ENCODE measurements at places on chromosomes 2 and 18. TPM values are rescaled to one million over a fixed set of nuclear protein-coding genes. Genes with fewer than 3 reads are reported as not detected.
A peak's percentile ranks its signal among the peaks of the same experiment; 100 is the strongest.

The MLPH gene
- total RNA-seq: 0.40 TPM

- no peak overlapping the region for H3K27ac ChIP-seq
- no peak overlapping the region for H3K4me3 ChIP-seq
- no peak for DNase-seq
- H3K27me3 ChIP-seq: no peaks in the 10 kb centered on the region
- H3K36me3 ChIP-seq: no peaks in the 10 kb centered on the region
Observed at GRCh38 chr2:191489177-191489576, 188.8 kb upstream of the NABP1 start.

The M1AP gene
- not detected for total RNA-seq

- no peaks in the 10 kb centered on the region for H3K27me3 ChIP-seq
- no peak for DNase-seq
- no peak overlapping the region for H3K27ac ChIP-seq
- no peak overlapping the region for H3K4me3 ChIP-seq
- no peaks in the 10 kb centered on the region for H3K36me3 ChIP-seq
- H3K4me1 ChIP-seq: no peaks in the 10 kb centered on the region
Observed at GRCh38 chr2:212034841-212035585, 503.6 kb downstream of the ERBB4 start.

DNA sequence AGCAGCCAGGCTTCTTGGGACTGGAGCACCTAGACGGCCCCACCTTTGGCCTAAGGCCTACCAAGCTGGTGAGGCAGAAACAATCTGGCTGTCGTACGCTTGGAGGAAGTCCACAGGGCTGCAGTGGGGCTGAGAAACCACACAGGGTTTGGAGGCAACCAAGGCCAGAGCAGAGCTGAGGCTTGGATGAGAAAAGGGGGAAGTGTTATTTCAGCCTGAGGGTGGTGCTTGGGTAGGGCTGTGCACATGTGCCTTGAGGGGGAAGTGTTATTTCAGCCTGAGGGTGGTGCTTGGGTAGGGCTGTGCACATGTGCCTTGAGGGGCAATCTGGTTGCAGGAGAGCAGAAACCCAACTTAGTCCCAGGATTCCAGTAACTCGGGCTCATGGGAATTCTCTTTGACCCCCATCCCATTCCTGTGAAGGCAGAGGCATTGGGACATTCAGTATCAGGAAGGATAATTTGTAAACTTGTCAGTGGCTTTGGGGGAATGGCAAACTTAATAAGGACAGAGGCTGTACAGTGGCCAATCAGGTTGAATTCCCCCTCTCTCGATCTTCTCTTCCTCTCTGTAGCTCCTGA is 971 bp upstream of the FBXO41 start:
- H3K4me1 ChIP-seq: peaks cover 11% of the 10 kb centered on the region
- peak; percentile 49 for DNase-seq
- H3K36me3 ChIP-seq: no peaks in the 10 kb centered on the region
- no peaks in the 10 kb centered on the region for H3K27me3 ChIP-seq

DNA sequence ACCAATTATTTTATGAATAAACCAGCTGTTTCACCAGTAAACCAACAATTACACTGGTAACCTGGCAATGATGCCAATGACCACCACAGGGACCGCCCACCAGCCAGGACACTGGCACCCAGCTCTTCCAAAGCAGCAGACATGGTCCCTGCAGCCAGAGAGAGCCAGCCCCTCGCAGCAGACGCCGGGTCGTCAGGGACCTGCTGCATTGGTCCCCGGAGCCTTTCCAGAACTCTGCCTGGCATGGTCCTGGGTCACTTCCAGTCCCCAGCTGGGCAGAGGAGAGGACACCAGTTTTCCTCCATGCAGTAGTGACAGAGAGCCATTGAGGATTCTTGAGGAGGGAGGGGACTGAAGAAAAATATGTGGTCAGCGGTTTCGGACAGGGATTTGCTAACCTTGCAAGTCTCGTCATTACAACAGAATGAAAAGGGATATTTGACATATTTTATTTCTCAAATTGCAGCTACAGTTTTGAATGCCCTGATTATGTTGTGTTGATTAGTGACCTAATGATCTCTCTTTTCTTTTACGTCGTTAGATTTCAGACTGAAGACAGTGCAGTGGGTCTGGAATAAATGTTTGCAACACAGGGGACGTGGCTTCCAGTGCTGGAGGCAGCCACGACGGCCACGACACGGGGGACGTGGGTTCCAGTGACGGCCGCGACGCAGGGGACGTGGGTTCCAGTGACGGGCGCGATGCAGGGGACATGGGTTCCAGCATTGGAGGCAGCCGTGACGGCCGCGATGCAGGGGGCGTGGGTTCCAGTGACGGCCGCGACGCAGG is 154.5 kb downstream of the TPO start:
- no peaks in the 10 kb centered on the region for H3K4me1 ChIP-seq
- DNase-seq: no peak
- H3K27me3 ChIP-seq: no peaks in the 10 kb centered on the region
- no peak overlapping the region for H3K27ac ChIP-seq
- no peaks in the 10 kb centered on the region for H3K36me3 ChIP-seq

DNA sequence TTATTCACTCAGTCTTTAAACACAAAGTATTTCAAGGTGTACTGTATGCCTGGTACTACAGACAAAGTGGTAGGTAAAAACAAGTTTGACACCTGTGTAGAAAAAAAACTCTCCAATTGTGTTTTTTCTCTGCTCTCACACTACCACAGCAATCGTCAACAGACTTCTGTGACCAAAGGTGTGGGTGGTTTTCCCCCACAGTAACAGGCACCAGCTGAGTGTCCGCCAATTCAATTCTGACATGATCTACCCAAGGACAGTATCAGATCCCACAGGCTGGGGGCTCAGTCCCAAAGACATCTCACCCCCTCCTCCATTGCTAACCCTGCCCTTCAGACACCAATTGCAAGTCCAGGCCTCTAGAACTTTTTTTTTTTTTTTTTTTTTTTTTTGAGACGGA is 71.2 kb downstream of the CD226 start:
- peaks cover 3% of the 10 kb centered on the region for H3K36me3 ChIP-seq
- no peak for DNase-seq
- H3K27me3 ChIP-seq: no peaks in the 10 kb centered on the region
- H3K4me3 ChIP-seq: no peak overlapping the region

DNA sequence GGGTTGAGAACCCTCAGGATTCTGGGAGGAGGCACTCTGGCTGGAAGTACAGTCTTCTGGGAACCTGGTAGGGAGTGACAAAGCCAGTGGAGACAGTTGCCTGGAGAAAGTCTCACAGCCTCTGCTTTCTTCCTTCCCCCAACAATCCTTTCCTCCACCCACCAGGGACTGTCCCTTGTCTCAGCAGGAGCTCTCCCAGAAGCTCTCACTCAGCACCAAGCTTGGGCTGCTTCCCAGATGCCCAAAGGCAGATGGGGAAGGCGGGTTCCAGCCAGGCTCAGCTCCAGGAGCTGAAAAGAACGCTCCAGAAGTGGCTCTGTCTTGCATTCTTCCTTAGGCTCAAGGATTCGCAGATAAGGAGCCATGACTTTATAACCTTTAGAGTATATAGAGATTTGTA is 7.6 kb upstream of the NAGK start:
- H3K36me3 ChIP-seq: no peaks in the 10 kb centered on the region
- no peak overlapping the region for H3K27ac ChIP-seq
- H3K27me3 ChIP-seq: no peaks in the 10 kb centered on the region

The C2orf74 gene
- total RNA-seq: 4.7 TPM

The MCM6 gene
- 89.7 TPM for total RNA-seq

DNA sequence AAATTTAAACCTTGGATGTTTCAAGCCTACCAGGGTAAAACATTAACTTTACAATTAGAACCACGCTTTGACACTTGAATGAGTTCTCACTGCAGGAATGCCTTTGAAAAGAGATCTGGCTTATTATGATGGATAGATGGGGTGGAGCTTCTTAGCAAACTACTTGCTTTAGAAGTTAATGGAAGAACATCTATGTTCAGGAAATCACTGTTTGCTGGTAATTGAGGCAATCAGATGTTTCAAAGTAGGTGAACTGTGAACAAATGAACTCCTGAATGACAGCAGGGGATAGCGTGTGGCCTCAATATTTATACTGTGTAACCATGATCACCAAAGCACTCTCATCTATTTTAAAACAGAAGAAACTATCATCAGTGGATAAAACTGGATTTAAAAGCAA is 383.6 kb downstream of the PIK3C3 start:
- H3K27me3 ChIP-seq: no peaks in the 10 kb centered on the region
- H3K27ac ChIP-seq: no peak overlapping the region
- no peaks in the 10 kb centered on the region for H3K36me3 ChIP-seq
- DNase-seq: no peak
- no peaks in the 10 kb centered on the region for H3K4me1 ChIP-seq

Data from GM12878 (cell line).